ENCODE measurements at places on chromosomes 6 and 20.
A peak's percentile ranks its signal among the peaks of the same experiment; 100 is the strongest.

DNA sequence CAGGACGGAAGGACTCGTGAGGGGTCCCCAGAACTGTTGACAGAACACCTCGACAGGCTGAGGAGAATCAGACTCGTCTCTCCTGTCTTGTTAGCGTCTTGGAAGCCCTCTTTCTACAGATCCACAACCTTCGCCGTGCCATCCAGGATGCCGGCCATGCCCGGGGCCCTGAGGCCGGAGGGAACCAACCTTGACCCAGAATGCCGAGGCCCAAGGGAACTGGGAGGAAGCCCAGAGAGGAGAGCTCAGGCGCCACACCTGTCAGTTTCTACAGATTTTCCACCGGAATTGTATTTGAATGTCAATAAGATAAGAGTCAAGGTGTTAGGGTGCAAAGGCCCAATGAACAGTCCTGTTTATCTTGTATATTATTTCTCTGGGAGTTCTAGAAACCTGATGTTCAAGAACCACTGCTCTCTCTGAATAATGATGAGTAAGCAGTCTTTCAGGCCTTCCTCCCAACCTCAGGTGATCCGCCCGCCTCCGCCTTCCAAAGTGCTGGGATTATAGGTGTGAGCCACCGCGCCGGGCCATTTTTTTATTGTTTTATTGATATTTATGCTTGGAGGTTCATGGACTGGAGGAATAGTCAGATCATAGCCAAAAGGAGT is 799 bp upstream of the ME1 start:
- peak; percentile 87 for DNase-seq

DNA sequence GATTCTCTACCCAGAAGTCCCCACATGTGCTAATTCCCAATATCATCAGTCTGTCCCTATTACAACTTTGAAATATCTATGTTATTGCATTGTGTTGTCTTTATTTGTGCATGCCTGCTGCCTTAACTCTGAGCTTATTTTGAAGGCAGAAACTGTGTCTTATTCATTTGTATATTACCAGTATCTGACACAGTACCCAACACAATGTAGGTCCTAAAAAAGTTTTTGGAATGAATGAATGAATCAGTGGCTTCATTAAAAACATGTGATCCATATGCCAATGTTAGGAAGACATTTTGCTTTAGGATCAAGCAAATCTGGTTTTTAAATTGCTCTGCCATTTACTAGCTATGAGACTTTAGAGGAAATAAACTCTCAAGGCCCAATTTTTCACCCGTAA is 420.4 kb downstream of the CBLN4 start:
- DNase-seq: no peak

GRCh38 chr20:53265304-53265875 is 293.2 kb downstream of the TSHZ2 start:
- no peak for DNase-seq

DNA sequence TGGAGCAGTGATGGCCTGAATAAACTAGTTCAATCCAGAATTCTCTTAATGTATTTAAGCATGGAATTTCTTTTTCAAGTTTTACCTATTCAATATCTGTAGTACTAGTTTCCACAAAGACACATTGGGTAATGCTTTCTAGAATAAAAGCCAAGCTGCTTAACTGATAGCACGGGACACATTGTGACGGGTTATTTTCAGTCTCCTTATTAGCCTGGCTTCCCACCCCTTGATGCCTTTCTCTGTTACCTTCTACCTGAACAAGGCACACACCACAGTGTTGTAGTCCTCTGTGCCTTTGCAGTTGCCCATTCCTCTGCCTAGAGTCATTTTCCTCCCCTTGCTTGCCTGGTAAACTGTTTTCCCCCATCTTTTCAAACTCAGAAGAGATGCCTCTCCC is 139.1 kb downstream of the HDGFL1 start:
- DNase-seq: no peak

DNA sequence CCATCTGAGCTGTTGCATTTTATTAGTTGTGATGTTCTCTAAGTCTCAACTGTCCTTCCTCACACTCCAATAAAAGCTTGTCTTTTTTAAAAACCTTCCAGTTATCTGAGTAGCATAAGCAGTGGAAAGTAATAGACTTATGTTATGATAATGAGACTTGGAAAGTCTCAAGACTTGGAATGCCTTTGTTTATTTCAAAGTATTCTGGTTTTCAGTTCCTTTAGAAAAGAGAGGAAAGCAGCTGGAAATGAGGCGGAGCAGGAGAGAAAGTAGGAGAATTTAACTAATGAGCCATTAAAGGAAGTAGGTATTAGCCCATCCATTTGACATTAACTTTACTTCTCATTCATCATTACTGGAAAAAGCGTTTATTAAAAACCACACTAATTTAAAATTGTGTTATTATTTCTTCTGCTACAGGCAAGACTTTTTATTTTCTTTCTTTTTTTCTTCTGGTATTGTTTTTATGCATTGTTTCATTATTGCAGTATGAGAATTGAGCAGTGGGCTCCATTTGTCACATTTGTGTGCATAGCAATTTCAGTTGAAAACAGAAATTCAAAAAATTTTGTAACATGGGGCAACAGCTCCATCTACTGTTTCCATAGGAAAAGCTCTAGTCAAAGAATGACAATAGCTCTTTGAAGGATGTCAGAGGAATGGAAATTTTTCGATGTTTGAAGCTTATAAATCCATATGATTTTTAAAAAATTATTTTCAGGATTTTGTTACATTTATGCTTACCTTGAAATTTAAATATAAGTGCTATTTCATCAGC is 194.8 kb downstream of the COL9A1 start:
- DNase-seq: no peak
